ENCODE measurements at places on chromosomes 1 and 21.

- no peak for DNase-seq
These were observed 9.9 kb downstream of the GABRD start for GRCh38 chr1:2028870-2029560.

DNA sequence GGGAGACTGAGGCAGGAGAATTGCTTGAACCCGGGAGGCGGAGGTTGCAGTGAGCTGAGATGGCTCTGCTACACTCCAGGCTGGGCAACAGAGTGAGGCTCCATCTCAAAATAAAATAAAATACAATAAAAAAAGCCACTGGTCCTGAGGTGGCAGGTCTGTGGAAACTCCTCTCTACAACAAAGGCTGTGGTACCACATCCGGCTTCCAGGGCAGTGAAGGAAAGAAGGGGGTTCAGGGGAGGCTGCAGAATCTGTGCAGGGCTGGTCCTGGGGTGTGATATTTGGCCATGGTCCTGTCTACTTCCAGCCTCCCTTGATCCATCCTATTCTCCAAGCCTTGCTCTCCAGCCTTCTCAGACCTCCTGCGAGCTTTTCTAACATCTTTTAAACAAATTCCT is 731 bp upstream of the ZNF683 start:
- no peak for DNase-seq

DNA sequence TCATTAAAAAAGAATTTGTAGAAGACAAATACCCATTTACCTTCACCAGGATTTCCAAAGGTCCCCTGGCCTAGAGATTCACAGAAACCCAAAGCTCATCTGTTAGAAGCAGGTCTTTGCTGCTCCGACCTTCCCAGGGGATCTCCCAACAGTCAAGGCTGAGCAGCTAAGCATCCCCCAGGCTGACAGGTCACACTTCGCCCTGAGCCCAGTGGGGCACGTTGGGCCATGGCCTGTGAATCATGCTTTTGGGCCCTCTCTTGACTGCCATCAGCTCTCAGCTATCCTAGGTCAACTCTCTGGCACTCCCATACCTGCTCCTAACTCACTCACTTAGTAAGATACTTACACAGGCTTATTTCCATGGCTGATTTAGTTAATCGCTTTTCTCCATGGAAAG is 157.7 kb downstream of the DSCAM start:
- DNase-seq, result no peak

- no peak for DNase-seq
These were observed 35.9 kb downstream of the CFHR5 start for GRCh38 chr1:197013234-197013633.

- DNase-seq, result no peak
These were observed 30.8 kb downstream of the RNF19B start for GRCh38 chr1:32933742-32934322.

GRCh38 chr1:26684763-26685508 is 10.9 kb upstream of the ARID1A start:
- DNase-seq, result no peak
